Pancreas (tissue), 10 donors: ENCODE measurements at places on chromosomes 12 and 14. TPM values are rescaled to one million over a fixed set of nuclear protein-coding genes. Genes with fewer than 3 reads are reported as not detected.

NAA25 gene
- polyA plus RNA-seq: 7.0 TPM

MFAP5 gene
- 3.5 TPM for polyA plus RNA-seq

EIF2S3B gene
- 0.26 TPM for polyA plus RNA-seq

DBX2 gene
- 0.04 TPM for polyA plus RNA-seq

TCL1B gene
- polyA plus RNA-seq: not detected

TEX52 gene
- polyA plus RNA-seq: not detected

MANSC4 gene
- polyA plus RNA-seq: 0.23 TPM

GYS2 gene
- polyA plus RNA-seq: not detected

SERPINA12 gene
- polyA plus RNA-seq: not detected

MUCL1 gene
- not detected for polyA plus RNA-seq

WSB2 gene
- 33.2 TPM for polyA plus RNA-seq

HELB gene
- polyA plus RNA-seq: 0.77 TPM
